ENCODE measurements at places on chromosomes 1 and 21.

- DNase-seq, result no peak
These were observed 8.2 kb downstream of the LPAR3 start for GRCh38 chr1:84884671-84885389.

DNA sequence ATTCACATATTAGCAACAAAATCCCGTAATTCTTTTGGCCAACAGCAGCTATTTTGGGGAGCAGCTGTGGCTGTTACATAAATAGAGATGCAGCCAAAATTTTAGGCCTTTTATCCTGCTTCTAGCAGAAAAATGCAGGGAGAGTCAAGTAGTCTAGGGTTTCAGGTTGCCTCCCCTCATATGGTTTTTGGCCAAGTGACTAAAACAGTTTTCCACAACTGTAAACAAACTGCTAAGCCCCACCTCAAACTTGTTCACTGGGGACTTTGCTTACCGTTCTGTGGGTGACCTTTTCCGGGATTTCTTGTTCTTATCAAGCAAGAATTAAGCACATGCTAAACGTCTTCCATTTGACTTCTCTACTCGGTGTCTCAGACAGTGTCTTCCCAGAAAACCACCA lies 133.4 kb downstream of the EDEM3 start:
- DNase-seq, result no peak

- no peak for DNase-seq
These were observed 22.3 kb downstream of the EXO1 start for GRCh38 chr1:241870336-241870735.

GRCh38 chr21:44437371-44437695 lies 18.0 kb upstream of the LRRC3 start:
- no peak for DNase-seq

DNA sequence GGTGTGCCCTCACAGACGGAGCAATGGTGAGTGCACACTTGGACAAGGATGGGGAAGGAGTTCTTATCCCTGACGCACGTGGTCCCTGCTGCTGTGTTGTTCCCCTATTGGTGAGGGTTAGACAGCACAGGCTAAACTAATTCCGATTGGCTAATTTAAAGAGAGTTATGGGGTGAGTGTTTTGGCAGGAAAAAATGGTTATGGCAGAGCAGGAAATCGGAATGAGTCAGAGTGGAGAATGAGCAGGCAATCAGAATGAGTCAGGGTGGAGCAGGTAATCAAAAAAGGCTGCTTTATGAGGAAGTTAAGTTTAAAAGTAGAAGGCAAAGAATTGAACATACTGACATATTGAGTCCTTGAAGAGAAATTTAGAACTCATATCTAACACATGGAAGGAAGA lies 100.5 kb downstream of the NGF start:
- no peak for DNase-seq

- DNase-seq, result no peak
These were observed 42.8 kb downstream of the ARHGEF10L start for GRCh38 chr1:17582124-17582774.

- DNase-seq, result no peak
These were observed 450.8 kb downstream of the USP25 start for GRCh38 chr21:16180614-16181013.

DNA sequence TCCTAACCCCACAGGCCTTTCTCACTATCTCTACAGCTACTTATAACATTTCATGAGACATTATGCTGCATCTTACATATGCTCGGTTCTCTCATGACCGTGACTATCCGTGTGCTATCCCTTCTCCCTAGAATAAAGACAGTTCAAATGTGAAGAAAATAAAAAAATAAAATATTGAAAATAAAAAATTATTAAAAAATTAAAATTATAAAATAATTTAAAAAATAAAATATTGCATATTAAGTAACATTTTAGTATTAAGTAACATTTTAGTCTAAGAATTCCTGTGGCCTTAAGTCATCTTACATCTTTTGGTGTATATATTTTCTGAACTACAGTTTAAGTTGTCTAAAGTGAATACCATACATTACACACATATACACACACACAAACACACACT lies 415.5 kb downstream of the DPYD start:
- no peak for DNase-seq

DNA sequence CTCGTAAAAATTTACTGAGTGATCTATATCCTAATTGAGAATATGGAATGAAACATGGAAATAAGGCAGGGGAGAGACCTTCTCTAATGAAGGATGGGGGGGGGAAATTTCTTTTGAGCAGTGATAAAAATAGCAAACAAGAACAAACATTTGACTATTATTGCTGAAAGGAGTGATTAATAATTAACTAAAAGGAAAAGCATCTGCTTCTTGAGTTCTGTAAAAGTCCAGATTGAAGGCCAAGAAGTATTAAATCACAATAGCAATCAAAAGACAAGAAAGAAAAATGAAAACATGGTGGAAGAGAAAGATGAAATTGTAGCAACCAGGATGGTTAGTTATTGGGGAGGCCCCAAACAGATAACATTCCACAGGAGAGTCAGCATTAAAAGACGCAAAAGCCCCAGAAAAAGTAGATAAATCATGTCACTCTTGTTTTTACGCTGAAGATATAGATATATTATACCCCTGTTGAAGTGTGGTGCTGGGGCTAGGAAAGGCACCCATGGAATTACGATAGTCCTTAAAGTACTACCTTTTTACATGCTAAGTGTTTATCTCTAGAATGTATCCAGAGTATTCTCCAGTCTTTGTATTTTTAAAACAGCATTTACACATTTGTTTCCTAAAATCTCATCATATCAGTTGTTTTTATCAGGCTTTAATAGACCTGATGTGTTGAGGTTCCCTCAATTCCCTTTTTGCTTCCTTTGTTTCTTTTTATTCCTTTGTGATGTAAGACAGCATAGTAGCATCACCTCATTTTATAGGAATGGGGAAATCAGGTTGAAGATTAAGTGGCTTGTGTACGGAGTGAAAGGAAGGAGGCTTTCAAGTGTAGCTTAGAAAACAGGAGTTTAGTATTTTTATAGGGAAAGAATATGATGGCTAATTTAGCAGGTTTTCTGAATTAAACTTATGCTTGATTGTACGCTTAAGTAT lies 28.9 kb downstream of the DISP1 start:
- no peak for DNase-seq

- DNase-seq, result no peak
These were observed 1.4 kb upstream of the TRAF5 start for GRCh38 chr1:211324992-211325775.

DNA sequence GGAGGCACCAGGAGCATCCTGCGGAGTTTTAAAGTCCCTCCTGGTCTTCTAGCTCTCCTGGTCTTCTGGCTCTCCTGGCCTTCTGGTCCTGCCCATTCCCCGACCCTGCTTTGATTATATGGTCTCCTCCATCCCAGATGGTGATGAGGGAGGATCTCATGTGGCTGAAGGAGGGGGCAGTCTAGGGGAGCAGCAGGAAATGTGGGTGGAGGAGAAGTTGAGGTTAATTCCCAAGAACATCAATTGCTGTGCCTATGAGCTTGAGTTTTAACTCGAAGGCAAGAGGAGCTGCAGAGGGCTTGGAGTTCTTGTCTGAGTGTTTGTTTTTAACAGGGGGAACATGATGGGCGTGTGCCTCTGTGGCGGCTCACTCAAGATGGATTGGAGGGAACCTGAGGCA lies 408.8 kb downstream of the MATN1 start:
- DNase-seq, result no peak

- no peak for DNase-seq
These were observed 69.0 kb downstream of the HMCN1 start for GRCh38 chr1:185803241-185803640.

- no peak for DNase-seq
These were observed 221.6 kb downstream of the LTN1 start for GRCh38 chr21:28770867-28771661.

DNA sequence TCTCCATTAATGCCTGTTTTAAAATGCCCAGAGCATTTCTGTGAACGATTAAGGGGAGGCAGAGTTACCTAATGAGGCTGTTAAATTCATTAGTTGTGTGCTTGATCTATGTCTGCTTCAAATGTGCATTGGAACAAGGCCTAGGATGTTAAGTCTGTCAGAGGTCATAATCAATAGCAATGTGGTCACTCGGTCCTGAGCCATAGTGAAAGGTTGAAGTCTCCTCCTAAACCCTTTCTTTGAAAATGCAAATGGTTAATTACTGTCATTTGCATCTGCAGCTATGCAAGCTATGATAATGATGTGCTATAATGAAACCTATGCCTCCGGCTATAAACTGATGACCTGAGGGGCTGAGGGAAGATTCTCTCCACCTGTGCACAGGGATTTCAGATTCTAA lies 114.2 kb upstream of the NR5A2 start:
- no peak for DNase-seq

DNA sequence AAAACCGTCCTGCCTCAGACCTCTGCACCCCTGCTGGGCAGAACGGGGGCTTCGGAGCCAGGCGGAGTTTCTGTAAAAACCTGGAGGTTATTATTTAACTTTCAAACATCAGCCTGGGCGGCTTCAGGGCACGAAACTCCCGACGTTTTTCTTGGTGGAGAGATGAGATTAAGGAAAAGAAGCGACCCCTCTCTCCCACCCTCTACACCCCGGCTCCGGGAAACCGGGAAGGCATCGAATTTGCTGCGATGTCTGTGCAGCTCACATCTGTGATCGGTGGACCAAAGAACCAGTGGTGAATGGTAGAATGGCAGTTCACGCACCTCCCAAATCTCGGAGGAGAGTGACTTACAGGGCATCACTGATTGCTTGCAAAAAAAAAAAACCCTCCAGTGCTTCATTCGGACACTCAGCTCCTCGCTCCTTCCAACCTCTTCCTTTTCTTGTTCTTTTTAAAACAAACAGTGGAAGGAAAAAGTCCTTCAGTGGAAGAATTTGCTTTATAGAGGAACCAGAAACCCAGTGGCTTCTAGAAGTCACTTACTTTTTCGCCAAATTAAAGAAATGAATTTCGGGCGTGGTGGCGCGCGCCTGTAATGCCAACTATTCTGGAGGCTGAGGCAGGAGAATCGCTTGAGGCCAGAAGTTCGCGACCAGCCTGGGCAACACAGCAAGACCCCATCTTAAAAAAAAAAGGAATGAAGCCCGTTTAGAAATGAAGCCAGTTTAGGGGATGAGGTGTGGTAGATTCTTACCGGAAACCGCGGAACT lies 884 bp downstream of the PHACTR4 start:
- no peak for DNase-seq

Measured in cortex of kidney (tissue), 1 donor.